ENCODE measurements at places on chromosomes 6 and 20.

GRCh38 chr6:157159348-157159747, 164.0 kb downstream of the TMEM242 start:
- DNase-seq, result no peak

GRCh38 chr6:26336355-26337198, 28.4 kb upstream of the BTN3A2 start:
- DNase-seq, result peak; percentile 62

DNA sequence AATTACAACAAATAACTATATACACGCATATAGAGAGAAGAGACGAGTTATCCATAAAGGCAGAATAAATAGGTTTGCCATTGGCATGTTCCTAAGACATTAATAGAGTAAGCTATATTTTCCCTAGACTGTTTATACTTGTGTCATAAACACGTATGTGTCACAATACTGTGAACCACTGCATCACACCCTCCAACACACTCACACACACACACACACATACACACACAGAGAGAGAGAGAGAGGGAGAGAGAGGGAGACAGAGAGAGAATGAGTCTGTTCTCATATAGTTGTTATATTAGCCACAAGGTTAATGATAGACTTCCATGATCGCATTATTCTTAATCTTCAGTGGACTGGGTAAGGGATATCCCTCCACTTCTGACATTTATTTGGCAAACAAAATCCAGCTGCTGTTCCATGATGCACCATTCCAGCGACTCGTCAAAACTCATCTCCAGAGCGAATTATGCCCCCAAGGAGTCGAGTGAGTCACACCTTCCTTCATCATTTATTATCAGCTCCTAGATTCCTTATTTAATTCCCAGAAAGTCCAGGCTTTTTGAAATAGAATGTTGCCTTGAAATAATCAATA, 82.8 kb upstream of the HIVEP1 start:
- DNase-seq, result no peak

DNA sequence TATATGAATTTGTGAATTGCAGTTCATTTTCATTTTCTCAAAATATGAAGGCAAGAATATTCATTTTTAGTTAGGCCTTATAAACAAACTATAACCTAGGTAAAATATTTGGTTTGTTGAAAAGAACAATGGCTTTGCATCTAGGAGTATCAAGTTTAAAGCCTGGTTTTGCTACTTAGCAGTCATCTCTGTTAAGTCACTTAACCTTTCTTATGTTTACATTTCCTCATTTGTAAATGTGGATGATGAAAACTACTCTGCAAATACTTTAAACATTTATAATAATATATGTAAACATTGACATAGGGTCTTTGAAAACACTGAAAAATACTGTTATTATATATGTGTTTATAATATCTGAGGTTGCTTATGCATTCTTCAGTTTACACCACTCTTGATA, 135.5 kb downstream of the CENPW start:
- no peak for DNase-seq

DNA sequence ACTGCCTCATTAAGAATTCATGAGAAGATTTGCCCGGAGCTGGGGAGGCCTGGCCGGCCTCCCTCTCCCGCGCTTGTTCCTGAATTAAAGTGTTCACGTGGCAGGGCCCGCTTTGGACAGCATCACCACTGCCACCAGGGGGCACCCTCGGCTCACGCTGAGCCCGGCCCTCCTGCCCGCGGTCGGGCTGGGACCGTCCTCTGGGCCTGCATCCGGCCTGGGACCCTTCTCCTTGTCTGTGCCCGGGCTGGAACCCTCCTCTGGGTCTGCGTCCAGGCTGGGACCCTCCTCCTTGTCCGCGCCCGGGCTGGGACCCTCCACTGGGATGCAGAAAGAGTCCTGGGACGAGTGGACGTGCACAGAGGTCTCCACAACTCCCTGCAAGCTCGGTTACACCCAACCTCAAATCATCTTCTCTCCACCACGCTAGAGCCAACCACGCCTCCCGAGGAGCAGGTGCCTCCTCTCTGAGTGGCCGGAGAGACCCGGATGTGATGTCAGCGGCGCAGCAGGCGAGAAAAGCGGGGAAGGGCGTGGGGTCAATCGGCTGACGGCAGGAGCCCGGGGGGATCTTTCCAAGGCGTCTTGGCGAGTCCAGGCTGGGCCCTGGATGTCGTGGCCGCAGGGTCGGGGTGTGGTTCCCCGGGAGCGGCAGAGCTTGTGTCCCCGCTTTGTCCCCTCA, 50.9 kb upstream of the DACT2 start:
- DNase-seq, result peak; percentile 15

DNA sequence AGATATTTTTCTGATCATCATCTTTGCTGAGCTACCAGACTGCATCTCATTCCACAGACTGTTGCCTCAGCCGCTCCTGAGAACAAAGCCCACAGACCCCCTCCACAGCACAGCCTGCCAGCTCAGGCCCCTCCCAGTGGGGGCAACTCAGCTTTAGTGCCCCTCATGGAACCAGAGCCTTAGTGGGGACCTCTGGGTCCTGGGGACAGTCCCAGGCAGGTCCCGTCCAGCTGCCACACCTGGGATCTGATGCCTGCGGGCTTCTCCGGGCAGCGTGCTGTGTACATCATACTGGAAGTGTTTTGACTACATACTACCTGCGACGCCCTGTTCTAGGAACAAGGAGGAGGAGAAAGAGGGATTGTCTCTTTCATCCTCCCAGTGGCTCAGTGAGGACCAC, 38.3 kb upstream of the QKI start:
- no peak for DNase-seq

DNA sequence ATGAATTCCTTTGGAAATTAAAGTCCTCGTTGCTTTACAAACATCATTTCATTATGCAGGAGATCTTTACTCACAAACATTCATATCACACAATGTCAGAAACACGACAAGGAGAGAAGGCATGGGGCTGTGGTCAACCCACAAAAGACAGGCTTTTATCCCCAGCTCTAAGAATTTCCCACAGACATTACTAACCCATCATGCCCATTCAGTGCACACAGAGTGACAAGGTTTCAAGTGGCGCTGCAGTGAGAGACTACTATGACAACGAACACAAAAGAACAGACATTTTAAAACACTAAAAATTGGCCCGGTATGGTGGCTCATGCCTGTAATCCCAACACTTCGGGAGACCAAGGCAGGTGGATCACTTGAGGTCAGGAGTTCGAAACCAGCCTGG, 579.8 kb upstream of the AGPAT4 start:
- DNase-seq, result no peak

DNA sequence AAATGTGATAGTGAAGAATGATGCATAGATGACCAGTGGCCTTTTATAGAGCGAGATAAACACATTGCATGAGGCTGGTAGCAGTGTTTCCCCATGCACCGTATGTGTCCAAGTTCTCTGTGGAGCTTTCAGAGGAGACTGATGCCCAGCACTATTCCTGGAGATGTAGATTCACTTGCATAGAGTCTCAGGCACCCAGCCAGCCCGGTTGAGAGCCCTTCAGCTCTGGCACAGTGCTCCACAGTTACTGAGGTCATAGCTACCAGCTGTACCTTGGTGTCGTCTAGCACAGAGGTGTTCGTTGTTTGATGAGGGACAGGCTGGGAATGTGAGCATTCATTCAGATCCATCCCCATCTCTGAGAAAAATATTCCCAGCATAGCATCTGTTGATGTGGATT, 328.9 kb downstream of the FARS2 start:
- DNase-seq, result no peak

GRCh38 chr20:37714978-37715672, 21.3 kb downstream of the CTNNBL1 start:
- peak; percentile 38 for DNase-seq

- DNase-seq, result no peak
Measured at GRCh38 chr20:19074828-19075516, 137.5 kb upstream of the SLC24A3 start.

DNA sequence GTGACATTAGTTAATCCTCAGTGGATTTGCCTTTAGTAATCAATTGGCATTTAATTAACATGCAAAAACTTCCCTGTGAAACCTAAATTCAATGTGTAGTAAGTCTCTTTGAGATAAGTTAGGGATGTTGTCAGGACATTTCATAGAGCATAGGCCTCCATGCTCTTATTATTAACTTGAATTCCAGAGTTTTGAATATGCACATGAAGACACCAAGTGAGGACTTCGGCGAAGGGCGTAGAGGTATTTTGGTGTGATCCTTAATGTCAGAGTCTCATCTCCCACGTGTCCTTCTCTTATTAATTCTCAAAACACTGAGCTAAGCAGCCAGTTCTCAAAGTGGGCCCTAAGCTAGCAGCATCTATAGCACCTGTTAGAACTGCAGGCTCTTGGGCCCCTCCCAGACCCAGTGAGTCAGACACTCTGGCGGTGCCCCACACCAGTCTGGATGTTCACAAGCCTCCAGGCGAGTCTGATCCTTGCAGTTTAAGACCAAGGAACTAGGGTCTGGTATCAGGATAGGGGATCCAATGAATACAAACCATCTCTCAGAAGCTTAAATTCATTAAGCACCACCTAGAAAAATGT, 292.1 kb downstream of the QKI start:
- no peak for DNase-seq

- peak; percentile 61 for DNase-seq
Measured at GRCh38 chr6:15413466-15414234, 167.8 kb downstream of the JARID2 start.

DNA sequence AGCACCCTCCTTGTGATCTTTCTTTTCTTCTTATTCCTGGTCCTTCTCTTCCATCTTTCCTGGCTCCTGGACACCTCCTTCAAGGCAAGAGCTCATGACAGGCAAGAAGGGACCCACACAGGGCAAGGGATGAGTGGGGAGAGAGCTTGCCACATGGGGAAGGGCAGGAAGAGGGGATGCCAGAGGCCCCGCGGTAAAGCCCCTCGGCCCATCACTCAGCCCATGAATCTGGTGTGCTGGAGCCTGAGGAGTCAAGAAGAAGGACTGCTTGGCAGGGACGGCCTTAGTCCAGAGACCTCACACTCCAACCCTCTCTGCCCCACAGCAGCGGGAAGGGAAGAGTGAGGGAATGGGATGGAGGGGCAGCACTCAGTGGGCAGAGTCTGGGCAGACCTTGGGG, 52.3 kb upstream of the SAYSD1 start:
- DNase-seq, result no peak

DNA sequence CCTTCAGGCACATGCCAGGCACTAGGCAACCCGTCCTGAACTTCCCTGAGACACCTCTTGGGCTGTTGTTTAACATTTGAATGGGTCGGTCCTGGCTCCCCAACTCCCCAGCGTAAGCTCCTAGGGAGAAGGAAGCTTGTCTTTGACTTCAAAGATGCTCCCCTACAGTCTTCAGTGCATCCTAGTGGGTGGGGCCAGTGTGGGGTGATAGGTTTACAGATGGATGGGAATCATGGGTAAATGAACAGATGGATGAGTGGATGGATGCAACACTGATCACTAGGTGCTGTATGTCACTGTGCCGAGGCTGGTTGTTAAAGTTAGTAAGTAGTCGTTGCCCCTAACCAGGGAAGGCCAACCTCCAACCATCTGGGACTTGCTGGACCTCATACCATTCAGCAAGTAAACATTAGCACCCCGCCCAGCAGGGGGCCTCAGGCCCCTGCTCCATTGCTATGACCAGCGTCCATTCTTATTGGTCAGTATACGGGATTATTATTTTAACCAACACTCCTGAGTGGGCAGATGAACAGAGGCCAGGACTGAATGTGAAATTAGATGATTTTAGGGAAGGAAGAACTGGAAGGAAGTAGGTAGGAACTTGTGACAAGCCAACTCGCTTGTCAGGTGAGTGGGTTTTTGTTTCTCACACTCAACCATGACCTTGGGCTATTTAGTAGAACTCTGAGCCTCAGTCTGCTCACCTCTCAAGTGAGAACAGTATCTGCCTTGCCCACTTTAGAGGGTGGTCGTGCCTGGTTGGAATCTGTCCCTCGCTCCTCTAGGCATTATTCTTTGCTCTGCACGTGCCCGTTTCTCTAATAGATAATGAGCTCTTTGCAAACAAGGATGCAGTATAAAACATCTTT, 82.9 kb upstream of the FOXP4 start:
- DNase-seq, result peak; percentile 60

DNA sequence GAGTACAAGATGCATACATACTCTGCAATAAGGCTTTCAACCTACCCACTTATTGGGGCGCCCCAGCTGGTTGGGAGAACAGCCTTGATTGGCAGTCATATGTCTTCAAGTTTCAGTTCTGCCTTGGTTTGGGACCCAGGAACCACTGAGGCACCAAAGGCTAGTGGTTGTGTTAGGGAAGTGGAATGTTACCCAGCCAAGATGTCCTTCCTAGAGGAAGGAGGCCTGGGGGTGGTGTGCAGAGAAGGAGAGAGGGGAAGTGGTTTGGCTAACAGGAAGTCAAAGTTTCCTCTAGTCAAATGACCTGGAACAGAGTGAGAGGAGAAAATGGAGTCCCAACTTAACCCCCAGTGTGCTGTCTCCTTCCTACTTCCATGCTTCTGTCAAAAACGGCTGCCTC, 59.4 kb downstream of the CD164 start:
- DNase-seq, result no peak

DNA sequence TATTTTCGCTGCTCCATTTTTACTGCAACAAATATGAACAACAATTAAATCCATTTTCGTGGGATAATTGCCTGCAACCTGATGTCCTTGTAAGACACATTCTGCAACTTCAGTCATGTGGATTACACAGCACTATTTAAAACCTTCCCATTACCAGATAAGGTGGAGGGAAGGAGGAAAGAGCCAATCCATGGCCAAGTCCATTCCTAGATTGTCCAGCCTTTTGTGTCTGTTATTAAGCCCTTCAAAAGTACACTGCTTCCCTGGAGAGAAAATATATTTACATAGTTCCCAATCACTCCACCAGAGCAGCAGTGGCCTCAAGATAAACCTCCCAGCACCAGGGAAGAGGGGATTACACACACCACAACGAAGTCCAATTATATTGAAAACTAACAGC, 347.9 kb downstream of the CDH26 start:
- DNase-seq, result no peak

- no peak for DNase-seq
Measured at GRCh38 chr6:125827788-125828320, 37.1 kb downstream of the NCOA7 start.

- peak; percentile 95 for DNase-seq
Measured at GRCh38 chr6:112332274-112332673, 14.9 kb upstream of the RFPL4B start.

- no peak for DNase-seq
Measured at GRCh38 chr20:32762754-32763201, 593 bp downstream of the DNMT3B start.

DNA sequence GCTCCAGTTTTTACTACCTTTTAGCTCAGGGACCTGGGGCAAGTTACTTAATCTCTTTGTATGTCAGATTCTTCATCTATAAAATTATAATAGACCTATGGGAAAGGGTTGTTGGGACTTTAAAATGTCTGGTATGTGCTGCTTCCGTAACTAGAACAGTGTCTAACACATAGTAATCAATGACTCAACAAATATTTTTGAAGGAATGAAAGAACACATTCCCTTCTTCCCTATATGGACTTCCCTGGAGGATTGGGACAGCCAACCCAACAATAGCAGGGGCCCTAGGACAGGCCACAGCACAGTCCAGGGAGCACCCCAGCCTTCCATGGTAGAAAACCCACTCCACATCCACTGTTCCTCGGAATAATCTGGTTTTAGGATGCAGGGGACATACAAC, 50.7 kb upstream of the TPD52L1 start:
- peak; percentile 97 for DNase-seq

Data from AG10803 (cell line).